ENCODE measurements at places on chromosomes 7 and 10.

DNA sequence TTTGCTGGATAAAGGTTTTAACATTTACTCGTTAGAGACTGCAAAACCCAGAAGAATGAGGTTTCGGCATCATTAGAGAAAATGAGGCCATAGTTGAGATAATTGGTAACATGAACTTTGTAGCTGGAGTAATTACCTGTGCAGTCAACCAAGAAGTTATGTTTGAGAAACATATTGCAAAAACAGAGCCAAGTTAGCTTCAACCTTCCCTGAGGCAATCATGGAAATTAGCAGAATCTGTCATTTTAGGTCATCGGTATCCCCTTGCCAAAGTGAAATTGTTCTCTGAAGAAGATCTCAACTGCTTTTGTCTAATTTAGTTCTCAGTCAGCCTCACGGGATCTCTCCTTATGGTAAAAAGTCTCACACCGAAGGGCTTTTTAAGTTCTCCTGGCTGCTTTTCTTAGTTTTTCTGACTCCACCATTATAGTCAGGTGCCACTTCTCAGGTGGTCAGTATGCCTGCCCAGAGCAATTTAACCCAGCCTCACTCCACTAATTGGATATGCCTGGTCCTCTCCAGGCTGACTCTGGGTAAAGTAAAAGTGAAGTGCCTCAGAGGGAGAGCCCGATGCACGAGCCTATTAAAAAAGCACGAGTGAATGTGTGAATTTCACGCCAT is 52.5 kb downstream of the NRCAM start:
- no peak for DNase-seq

DNA sequence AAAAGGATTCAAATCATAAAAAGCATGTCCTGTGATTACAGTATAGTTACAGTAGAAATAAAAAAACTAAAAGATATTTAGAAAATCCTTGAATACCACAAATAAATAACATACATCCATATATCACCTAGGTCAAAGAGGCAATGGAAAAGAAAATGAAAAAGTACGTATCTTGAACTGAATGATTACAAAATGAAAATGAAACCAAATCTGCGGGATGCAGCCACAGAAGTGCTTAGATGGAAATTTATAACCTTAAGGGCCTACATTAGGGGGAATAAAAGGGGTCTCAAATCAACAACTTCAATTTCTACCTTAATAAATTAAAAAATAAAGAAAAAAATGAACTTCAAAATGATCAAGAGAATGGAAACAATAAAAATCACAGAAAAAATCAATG is 879.0 kb upstream of the CELF2 start:
- DNase-seq = no peak

- DNase-seq = no peak
These were observed 14.6 kb upstream of the USP6NL start for GRCh38 chr10:11626071-11626470.

- DNase-seq = no peak
These were observed 189.9 kb upstream of the ADO start for GRCh38 chr10:62614389-62615157.

DNA sequence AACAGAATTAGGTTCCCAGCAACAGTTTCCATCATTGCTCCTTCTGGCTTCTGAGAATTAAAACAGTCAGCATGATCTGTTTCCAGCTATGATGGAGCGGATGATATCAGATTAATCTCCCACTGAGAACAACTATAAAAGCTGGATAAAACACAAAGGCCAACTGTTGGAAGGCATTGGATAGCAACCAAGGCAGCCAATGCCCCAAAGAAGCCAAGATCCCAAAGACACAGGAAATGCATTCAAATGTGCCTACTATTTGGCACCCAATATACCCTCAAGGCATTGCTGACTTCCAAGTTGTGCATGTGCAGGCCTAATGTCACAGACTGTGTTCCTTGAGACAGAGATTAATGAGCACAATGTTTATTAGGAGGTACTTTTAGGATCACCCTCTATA is 259.3 kb downstream of the ARHGAP12 start:
- DNase-seq = no peak

DNA sequence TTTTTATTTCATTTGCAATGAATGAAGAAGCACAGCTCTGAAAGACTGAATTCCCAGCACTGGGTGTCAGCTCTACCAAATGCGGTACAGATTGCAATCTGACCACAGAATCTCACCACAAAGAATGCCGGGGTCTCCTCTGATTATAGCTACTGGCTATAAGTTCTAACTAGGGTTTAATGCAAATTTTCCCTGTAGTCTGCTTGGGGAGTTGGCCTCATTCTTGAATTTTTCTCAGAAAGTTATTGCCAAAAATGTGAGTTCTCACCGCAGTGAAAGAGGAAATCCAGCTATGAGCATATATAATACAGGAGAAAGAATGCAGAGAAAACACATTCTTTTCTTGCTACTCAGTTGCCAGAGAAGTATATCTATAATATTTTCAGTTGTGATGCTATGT is 1255.7 kb upstream of the LRRTM3 start:
- no peak for DNase-seq

- no peak for DNase-seq
These were observed 48.4 kb upstream of the GLI3 start for GRCh38 chr7:42285383-42285824.

DNA sequence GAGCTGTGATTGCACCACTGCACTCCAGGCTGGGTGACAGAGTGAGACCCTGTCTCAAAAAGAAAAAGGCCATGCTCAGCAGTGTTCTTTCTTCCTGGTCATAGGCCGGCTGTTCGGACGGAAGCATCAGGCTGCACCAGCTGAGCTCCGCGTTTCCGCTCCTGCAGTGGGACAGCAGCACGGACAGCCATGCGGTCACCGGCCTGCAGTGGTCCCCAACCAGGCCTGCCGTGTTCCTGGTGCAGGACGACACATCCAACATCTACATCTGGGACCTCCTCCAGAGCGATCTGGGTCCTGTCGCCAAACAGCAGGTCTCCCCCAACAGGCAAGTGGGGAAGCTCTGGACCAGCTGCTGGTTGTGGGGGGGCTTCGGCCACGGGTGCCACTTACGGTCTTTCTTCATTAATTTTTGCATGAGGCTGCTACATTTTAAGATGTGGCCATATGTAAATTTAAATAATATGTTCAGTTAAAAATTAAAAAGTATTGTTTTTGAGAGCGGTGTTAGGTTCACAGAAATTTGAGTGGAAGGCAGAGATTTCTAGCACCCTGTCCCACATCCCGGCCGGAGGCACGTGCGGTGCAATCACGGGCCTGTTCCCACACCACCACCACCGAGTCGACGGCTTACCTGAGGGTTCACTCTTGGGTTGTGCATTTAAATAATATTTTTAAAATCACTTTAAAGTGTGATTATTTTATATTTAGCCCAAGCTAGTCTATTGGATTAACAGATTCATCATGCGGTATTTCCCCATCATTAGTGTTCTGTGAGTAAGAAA is 85.7 kb downstream of the DYNC2I1 start:
- DNase-seq = no peak

GRCh38 chr10:62442006-62442405 is 67.8 kb downstream of the ZNF365 start:
- DNase-seq = no peak

DNA sequence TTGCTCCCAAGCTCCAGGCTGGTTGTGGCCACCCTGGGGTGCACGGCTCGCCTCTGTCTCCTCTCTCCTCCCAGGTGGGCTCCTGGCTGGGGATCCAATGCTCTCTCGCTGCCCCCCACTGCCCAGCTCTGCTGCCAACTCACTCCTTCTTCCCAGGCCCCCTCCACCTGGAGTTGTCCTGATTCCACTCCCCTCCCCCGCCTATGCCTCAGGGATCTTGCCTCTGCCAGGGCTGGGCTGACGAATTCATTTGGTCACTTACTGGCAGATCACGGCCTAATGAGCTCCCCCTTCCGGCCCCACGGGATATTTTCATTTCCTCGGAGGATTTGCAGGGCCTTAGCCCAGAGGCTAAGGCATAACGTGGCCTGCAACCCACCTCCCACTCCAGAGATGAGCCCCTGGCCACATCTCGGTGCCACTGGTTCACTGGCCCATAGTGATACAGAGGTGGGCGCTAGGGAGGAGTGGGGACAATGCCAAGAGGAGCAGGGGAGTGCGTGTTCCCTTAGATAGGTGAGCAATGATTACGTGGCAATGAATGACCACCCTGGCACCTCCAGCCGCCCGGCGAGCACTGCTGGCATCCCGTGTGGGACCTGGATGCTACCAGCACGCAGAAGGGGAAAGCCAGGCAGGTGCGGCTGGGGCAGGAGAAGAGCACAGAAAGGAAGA is 344.6 kb upstream of the SHH start:
- no peak for DNase-seq

DNA sequence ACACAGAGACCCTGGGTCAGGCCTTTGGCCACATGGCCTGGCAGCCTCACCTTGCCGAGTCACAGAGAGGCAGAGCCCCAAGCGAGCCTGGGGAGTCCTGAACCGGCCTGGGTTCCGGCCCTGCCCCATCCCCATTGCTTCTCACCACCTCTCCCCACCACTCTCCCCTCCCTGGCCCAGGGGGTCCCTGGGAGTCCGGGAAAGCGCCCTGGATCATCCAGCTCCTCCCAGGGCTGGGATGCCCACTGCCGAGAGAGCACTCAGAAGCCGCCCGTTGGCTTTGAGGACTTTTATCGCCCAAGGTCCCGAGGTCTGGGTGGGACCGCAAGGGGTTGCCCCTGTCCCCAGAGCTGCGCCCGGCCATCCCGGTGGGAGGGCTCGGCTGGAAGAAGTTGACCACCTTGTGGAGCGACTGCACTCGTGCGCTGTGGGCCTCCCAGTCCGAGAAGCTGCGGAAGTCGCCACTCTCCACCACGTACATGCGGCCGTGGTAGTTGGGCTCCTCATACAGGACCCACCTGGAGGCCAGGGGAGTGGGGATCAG is 8.1 kb downstream of the CRYGN start:
- DNase-seq = no peak

DNA sequence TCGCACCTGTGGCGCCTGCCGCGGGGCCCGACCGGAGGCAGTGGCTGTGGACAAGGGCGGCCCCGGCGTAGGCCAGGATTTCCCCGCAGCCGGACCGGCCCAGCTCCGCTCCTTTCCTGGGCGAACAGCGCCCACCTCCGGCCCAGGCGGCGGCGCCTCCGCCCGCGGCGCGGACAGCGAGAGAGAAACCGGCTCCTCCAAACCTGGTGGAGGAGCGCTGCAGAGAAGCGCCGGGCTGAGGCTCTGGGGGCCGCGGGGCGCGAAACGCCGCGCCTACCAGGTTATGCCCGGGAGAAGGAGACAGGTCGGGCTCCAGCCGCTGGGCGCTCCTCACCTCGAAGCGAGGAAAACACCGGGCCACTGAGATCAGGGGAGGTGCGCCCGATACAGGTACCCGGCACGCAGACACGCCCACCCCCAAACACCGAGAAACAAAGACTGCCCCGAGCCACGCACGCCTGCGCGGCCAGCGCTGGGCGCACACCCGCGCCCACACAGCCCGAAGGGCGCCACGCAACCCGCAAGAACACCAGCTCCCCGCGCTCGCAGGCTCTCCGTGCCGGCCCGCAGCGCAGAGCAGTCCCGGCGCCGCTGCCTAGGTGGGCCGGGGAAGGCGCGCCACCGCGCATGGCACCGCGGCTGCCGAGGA is 3.3 kb downstream of the GRID1 start:
- DNase-seq = no peak

- no peak for DNase-seq
These were observed 6.0 kb upstream of the ZRANB1 start for GRCh38 chr10:124935946-124936345.

DNA sequence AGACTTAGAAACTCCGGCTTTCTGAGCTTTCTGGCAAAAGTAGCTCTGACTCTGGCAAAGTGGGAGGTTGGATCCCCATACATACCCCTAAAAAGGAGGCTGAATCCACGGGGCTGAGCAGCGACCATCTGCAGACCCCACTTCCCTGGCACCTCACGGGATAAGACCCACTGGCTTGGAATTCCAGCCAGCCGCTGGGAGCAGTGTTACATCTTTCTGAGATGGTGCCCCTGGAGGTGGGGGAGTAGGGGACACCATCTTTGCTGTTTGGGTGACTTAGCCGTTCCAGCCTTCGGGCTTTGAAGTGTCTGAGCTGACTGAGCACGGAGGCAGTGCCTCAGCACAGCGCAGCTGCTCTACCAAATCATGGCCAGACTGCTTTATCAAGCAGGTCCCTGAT is 45.0 kb upstream of the GRM3 start:
- DNase-seq = no peak

DNA sequence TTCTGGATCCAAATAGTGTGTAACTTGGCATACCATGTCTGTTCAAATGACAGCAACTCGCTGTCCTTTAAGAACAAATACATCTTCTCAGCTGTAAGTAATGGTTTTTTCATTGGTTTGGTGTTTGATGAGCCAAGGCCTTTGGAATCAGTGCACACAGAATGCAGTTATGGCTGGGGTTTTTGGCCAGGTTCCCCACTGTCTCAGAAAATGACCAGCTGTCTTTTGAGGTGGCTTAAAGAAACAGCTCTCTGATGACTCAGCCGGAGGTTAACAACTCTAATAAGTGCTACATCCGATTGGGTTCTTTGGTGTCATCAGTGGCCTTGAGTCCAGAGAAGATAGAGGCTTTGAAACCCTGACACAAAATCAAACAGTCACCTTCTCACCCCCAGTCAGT is 688.4 kb downstream of the REEP3 start:
- no peak for DNase-seq

- no peak for DNase-seq
These were observed 143.7 kb downstream of the SFMBT2 start for GRCh38 chr10:7267142-7267541.

DNA sequence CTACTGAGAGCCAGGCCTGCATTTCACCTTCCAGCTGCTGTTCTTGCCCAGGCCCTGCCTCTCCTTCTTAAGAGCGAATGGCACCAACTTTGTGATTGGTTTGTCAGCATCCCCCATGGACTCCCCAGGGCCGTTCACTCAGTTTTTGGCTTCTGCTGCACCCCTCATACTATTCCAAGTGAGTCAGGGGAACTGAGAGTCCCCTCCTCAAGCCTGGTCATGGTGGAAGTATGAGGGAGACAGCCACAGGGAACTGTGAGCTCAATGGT is 62.4 kb upstream of the ANTXRL start:
- no peak for DNase-seq

Measured in stimulated activated CD8-positive, alpha-beta memory T cell treated with anti-CD3 and anti-CD28 coated beads, Interleukin-15, amount 100 ng/mL, for 1 hour (primary cell).